Fibroblast of lung (primary cell): ENCODE measurements at places on chromosomes 2 and 18. TPM values are rescaled to one million over a fixed set of nuclear protein-coding genes. Genes with fewer than 3 reads are reported as not detected.

GRCh38 chr2:63012541-63012940 lies 38.1 kb upstream of the OTX1 start:
- H3K4me3 ChIP-seq = no peak overlapping the region
- no peaks in the 10 kb centered on the region for H3K27me3 ChIP-seq
- H3K4me1 ChIP-seq = no peaks in the 10 kb centered on the region

DNA sequence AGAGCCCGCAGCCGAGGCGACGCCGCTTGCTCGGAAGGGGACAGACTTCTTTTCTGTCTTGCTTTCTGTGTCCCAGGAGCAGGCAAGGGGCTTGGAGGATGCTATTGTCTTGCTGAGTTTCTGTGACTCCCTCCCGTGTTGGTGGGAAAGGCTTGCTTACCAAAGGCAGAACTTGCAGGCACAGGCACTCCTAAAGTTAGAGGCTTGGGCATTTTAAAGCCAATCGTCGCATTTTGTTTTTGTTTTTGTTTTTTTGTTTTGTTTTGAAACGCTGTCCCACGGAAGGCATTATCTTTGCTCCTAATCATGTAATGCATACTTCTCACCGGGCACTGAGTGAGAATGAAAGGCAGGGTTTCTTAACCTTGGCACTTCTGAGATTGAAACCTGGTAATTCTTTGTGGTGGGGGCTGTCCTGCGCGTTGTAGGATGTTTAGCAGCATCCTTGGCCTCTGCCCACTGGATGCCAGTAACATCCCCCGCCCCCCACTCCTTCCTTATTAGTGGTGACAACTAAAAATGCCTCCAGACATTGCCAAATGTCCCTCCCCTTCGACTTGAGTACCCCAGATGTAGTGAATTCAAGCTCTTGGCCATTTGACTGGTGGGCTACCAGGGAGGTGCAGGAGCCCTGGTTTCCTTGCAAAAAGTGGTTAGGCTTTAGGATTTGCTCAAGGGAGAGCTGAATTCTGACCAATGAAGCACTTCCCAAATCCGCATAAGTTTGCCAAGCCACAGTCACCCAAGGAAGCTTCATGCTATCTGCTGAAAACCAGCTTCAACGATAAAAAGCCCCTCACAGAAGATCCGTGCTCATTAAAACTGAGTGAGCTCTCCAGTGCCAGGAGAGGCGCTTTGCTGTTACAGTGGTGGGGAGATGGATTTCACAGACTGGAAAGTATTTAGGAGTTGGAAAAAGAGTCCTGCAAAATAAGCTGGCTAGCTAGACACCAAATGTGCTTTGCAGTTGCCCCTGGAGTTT lies 1.2 kb downstream of the ANTXR1 start:
- H3K4me1 ChIP-seq = peaks cover 8% of the 10 kb centered on the region
- DNase-seq = peak; percentile 57
- H3K4me3 ChIP-seq = peak overlapping the region; percentile 86

TUBA4B gene
- total RNA-seq = not detected in 2 replicates

DNA sequence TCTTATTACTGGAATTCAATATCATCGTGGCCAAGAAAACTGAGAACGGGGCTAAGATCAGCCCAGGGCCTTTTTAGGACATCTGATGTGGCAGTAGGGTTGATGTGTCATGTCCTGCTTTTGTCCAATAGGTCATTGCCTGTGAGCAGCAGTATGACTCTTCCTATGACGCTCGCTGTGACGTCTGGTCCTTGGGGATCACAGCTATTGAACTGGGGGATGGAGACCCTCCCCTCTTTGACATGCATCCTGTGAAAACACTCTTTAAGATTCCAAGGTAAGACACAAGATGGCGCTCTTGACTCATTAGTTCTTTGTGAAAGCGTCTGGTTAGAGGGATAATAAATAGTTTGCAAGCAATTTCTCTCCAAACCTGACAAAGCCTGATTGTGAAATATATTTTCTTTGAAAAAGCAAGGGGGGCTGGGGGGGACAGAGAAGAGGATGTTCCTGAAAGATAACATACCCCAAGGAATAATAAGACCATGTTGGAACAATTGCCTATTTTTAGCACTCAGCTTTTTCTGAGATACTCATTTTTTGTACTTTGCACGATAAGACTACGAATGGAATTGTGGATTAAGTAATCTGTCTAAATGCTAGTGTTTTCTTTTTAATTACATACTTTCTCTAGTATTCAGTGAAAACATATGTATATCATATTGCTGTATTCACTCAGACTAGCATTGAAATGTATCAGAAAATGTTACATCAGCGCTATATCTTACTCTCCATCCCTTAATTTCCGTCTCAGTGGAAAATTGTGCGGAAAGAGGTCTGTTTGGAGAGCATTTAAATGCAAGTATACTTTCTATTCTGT lies 58.1 kb downstream of the MYO3B start:
- H3K4me1 ChIP-seq = no peaks in the 10 kb centered on the region
- DNase-seq = peak; percentile 45
- H3K4me3 ChIP-seq = no peak overlapping the region
- H3K27me3 ChIP-seq = peaks cover 3% of the 10 kb centered on the region
- H3K27ac ChIP-seq = no peak overlapping the region

- H3K36me3 ChIP-seq = no peaks in the 10 kb centered on the region
- no peak overlapping the region for H3K4me3 ChIP-seq
- H3K4me1 ChIP-seq = no peaks in the 10 kb centered on the region
Observed at GRCh38 chr2:21055879-21056790, 12.3 kb upstream of the APOB start.

- DNase-seq = no peak
- no peak overlapping the region for H3K27ac ChIP-seq
- H3K36me3 ChIP-seq = no peaks in the 10 kb centered on the region
- no peaks in the 10 kb centered on the region for H3K27me3 ChIP-seq
- no peak overlapping the region for H3K4me3 ChIP-seq
Observed at GRCh38 chr2:1598800-1599199, 145.5 kb downstream of the PXDN start.

DNA sequence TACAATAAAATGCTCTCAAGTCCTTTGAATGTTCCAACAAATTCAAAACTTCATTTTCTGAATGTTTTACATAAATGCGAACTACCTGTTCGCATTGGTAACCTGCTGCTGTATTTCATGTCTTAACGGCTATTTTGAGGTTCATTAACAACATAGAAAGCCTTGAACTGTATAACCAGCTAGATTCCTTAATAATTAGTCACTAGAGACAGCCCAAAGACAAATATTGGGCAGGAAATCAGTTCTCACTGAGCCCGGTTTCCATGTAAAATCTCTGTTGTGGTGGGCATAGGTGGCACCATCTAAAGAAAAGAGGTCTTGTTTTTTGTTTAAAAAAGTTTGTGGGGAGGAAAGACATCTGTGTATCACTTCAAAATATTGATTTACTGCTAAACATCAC lies 29.2 kb downstream of the PDIA6 start:
- no peaks in the 10 kb centered on the region for H3K4me1 ChIP-seq
- H3K4me3 ChIP-seq = no peak overlapping the region
- no peak for DNase-seq
- H3K27ac ChIP-seq = no peak overlapping the region
- peaks cover 25% of the 10 kb centered on the region for H3K36me3 ChIP-seq
- no peaks in the 10 kb centered on the region for H3K27me3 ChIP-seq
